Activated naive CD4-positive, alpha-beta T cell treated with anti-CD3 and anti-CD28 coated beads for 36 hours (primary cell): ENCODE measurements at places on chromosomes 7 and 10.

GRCh38 chr7:128270826-128271272 is 29.8 kb downstream of the LEP start:
- no peak for DNase-seq

- no peak for DNase-seq
Observed at GRCh38 chr7:27094304-27095049, 1.3 kb downstream of the HOXA1 start.

GRCh38 chr10:43392748-43393147 is 16.2 kb downstream of the HNRNPF start:
- no peak for DNase-seq

DNA sequence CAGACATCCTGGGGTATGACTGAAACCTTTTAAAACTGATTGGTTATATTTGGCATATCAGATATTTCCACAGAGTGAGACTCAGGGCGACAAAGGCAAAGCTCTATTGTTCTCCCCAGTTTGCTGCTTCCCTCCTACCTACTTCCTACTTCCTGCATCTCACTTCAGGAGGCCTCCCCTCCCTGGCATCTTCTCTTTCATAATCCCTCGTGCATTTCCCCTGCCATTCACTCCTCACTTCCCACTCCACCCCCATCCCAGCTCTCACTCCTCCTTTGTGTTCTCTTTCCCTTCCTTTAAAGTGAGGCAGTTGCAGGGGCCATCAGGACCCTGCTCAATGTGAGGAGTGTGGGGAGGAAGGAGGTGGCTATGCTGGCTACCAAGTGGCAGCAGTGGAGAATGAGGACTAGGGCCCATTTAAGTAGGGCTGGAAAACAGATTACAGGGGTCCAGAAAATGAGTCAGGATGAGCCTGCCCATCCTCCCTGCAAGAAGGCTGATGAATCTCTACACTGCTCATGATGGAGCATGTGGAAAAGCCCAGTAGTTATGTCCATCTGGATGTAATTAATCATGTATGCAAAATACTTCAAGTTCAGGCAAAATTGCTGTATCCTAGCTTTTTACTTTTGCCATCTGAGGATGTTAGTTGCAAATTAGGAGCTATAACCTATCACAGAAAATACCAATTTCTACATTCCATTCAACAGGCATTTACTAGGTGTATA is 311.8 kb upstream of the IMMP2L start:
- no peak for DNase-seq

DNA sequence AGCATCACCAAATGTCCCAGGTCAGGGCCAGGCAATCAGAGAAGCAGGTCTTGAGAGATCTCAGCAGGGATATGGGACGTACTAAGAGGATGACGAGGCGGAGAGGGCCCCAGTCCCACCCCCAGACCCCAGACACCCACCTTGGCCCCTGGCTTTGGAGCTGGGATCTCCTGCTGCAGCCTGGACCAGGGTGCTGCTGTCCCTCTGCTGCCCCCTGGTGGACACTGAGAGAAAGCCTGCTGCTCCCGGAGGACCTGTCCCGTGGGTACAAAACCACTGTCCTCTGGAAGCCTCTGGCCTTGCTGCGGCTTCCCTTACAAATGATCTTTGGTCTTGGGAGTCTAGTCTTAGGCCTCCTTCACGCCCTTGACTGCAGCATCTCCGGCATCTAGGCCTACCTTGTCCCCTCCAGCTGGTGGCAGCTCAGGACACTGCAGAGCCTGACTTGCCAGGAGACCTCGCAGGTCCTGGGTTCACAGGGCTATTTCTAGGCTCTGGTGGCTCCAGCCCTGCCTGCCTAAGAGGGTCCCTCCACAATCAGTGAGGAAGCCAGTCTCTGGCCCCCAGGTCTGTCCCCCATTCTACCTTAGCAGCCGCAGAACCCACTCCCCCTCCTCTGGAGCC is 97.1 kb downstream of the RGS10 start:
- peak; percentile 92 for DNase-seq

GRCh38 chr7:5477723-5478531 is 54.3 kb upstream of the TNRC18 start:
- no peak for DNase-seq
